Endothelial cell (in vitro differentiated cells): ENCODE measurements at places on chromosomes 5 and 9. TPM values are rescaled to one million over a fixed set of nuclear protein-coding genes. Genes with fewer than 3 reads are reported as not detected.

The SPINK7 gene
- total RNA-seq = not detected

The ADRA1B gene
- not detected for total RNA-seq

The LCP2 gene
- total RNA-seq = 13.8 TPM

The NPDC1 gene
- 116 TPM for total RNA-seq

The MSH3 gene
- 13.0 TPM for total RNA-seq

The RUSC2 gene
- total RNA-seq = 22.3 TPM

The CDC26 gene
- 27.0 TPM for total RNA-seq

- no peaks in the 10 kb centered on the region for H3K36me3 ChIP-seq
- peaks cover 3% of the 10 kb centered on the region for H3K27me3 ChIP-seq
- H3K27ac ChIP-seq = no peak overlapping the region
- no peak for DNase-seq
- H3K4me3 ChIP-seq = no peak overlapping the region
Measured at GRCh38 chr5:133466556-133467334, 145.6 kb downstream of the FSTL4 start.

- peaks cover 13% of the 10 kb centered on the region for H3K27me3 ChIP-seq
- peak; percentile 21 for DNase-seq
- no peak overlapping the region for H3K27ac ChIP-seq
- H3K4me3 ChIP-seq = peak overlapping the region; percentile 48
- H3K4me1 ChIP-seq = peaks cover 8% of the 10 kb centered on the region
Measured at GRCh38 chr9:95552814-95553546, 36.2 kb upstream of the PTCH1 start.

DNA sequence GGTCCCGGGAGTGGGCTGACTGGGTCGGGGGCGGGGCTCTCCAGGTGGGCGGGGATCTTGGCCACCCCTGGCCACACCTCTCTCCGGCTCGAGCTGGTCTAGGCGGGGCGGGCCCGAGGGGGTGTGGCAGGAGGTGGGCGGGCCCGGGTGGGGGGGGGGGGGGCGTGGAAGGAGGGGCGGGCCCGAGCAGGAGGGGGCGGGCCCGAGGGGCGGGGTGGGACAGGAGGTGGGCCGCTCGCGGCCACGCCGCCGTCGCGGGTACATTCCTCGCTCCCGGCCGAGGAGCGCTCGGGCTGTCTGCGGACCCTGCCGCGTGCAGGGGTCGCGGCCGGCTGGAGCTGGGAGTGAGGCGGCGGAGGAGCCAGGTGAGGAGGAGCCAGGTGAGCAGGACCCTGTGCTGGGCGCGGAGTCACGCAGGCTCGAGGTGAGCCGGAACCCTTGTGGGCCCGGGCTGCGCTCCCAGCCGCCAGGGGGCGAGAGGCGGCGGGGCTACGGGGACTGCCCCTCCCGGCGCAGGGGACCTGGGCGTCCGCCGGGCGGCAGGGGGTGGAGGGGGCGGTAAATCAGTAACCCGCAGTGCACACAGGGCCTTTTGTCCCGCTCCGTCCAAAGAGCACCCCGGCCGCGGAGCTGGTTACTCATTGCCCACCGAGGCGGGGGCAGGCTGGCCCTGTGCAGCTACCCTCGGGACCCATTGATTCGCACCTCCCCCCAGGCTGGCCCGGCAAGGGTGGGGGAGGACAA is at the start of gene FGFR4:
FGFR4 (plus strand) TSS at position 262 of the 744 bp plus-strand sequence. CDS start 2,688 bp downstream, outside the sequence.
- DNase-seq = peak; percentile 74
- H3K4me1 ChIP-seq = peaks cover 33% of the 10 kb centered on the region
- H3K27me3 ChIP-seq = peaks cover 25% of the 10 kb centered on the region
- no peaks in the 10 kb centered on the region for H3K36me3 ChIP-seq
- H3K27ac ChIP-seq = no peak within 1 kb of the TSS

GRCh38 chr9:81497091-81497490 is 192.3 kb downstream of the TLE1 start:
- H3K36me3 ChIP-seq = no peaks in the 10 kb centered on the region
- H3K27me3 ChIP-seq = no peaks in the 10 kb centered on the region
- DNase-seq = no peak
- no peak overlapping the region for H3K27ac ChIP-seq
- no peak overlapping the region for H3K4me3 ChIP-seq

- no peaks in the 10 kb centered on the region for H3K36me3 ChIP-seq
- H3K27ac ChIP-seq = no peak overlapping the region
- H3K4me1 ChIP-seq = no peaks in the 10 kb centered on the region
Measured at GRCh38 chr5:104494083-104494482, 931.5 kb upstream of the NUDT12 start.

DNA sequence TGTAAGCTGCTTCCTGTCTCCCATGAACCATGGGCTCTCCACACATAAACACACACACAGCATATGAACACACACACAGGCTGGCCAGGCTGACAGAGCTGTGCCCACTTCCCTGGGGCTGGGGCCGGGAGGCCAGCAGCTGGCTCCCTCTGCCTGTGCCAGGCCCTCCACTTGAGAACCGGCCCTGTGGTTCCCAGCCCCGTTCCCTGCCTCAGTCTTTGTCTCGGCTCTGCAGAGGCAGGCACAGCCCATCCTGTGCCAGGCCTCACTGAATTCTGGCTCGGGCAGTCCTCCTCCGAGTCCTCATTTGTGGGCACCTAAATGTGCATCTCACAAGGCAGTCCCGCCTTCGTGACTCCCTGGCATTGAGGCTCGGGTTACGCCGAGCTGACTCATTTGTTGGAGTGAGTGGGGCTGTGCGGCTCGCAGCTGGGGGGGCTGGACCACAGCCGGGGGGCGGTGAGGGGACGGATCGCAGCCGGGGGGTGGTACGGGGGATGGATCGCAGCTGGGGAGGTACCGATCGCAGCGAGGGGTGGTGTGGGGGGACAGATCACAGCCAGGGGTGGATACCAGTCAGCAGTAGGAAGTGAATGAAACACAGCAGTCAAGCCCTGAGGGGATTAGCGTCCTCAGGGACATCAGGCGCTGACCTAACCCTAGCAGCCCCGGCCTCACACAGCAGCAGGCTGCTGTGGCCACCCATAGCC is 72.3 kb downstream of the PSMB7 start:
- DNase-seq = no peak
- H3K27me3 ChIP-seq = peaks cover 17% of the 10 kb centered on the region
- peak overlapping the region; percentile 70 for H3K27ac ChIP-seq
- H3K36me3 ChIP-seq = peaks cover 13% of the 10 kb centered on the region
- H3K4me1 ChIP-seq = no peaks in the 10 kb centered on the region
- H3K4me3 ChIP-seq = no peak overlapping the region

GRCh38 chr5:179858241-179858585 is 404 bp downstream of the MRNIP start:
- H3K36me3 ChIP-seq = peaks cover 13% of the 10 kb centered on the region
- peaks cover 5% of the 10 kb centered on the region for H3K27me3 ChIP-seq
- peaks cover 17% of the 10 kb centered on the region for H3K4me1 ChIP-seq
- H3K27ac ChIP-seq = no peak overlapping the region

GRCh38 chr5:170721681-170722080 is 61.8 kb upstream of the GABRP start:
- DNase-seq = no peak
- no peak overlapping the region for H3K27ac ChIP-seq
- H3K27me3 ChIP-seq = no peaks in the 10 kb centered on the region

GRCh38 chr5:107532169-107532878 is 138.4 kb downstream of the EFNA5 start:
- no peaks in the 10 kb centered on the region for H3K4me1 ChIP-seq
- H3K27ac ChIP-seq = no peak overlapping the region

DNA sequence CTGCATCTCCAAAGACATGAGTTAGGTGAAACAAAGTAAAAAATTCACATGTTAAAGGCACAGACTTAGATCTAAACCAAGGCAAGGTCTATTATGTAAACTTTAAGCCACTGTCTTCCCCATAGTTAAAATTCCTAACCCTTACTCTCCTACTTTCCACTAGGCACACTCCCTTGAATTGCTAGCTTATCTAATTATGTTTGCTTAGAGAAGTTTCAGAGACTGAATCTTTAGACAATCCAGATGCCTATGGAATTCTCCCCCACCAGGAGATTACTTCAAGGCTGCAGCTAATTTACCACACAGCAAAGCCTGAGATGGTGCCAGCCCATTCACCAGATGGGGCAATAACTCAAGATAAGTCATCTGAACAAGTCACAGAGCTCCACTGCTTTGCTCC is 803.1 kb upstream of the COX7C start:
- H3K4me3 ChIP-seq = no peak overlapping the region
- no peak overlapping the region for H3K27ac ChIP-seq
- no peaks in the 10 kb centered on the region for H3K27me3 ChIP-seq
- H3K4me1 ChIP-seq = no peaks in the 10 kb centered on the region

GRCh38 chr5:145429170-145429569 is 406.0 kb downstream of the PRELID2 start:
- H3K4me1 ChIP-seq = no peaks in the 10 kb centered on the region
- H3K27me3 ChIP-seq = no peaks in the 10 kb centered on the region
- H3K27ac ChIP-seq = no peak overlapping the region

DNA sequence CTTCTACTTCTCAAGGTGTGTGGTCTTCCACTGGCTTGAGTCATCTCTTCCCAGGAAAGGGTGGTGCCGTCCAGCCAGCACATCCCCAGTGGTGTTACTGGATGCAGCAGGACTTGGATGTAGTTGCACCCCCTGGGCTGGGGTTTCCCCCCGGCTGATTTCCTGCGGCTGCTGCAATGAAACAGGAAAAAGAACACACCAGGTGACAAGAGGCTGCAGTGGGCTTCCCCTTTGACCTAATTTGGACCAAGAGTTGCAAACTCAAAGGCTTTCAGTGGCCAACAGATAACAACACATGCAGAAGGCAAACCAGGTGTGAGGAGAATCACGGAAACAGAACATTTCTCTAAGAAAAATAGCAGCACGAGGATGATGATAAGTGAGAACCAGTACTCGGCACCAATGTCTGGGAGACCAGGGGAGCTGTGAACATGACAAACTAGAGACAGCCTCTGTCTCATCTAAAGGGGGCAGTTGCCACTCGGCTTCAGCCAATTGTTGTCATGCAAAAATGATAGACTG is 83.7 kb downstream of the PDE6A start:
- no peak overlapping the region for H3K27ac ChIP-seq
- H3K36me3 ChIP-seq = no peaks in the 10 kb centered on the region
- H3K27me3 ChIP-seq = peaks cover 4% of the 10 kb centered on the region
- H3K4me3 ChIP-seq = no peak overlapping the region
- no peak for DNase-seq

DNA sequence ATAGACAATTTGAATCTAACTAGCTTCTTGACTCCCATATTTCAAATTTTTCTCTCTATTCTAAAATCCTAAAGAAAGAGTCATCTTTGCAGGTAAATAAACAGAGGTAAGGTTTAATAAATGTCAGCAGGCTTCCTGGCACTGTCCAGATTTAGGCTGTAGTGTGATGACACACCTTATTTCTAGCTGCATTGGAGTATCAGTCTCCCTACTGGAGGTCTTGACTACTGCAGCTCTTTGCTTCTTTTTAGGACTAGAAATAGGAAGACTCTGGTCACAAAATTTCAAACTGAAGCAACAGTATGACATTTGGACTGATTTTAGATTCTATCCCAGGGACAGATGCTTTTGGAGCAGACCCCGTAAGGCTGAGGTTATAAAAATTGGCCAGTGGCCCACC is 40.7 kb upstream of the PPP3R2 start:
- H3K27ac ChIP-seq = no peak overlapping the region
- H3K4me3 ChIP-seq = no peak overlapping the region
- H3K4me1 ChIP-seq = peaks cover 8% of the 10 kb centered on the region

GRCh38 chr9:8221462-8221861 is 421.9 kb upstream of the DMAC1 start:
- peaks cover 2% of the 10 kb centered on the region for H3K27me3 ChIP-seq
- H3K4me3 ChIP-seq = no peak overlapping the region
- DNase-seq = no peak
- peaks cover 19% of the 10 kb centered on the region for H3K4me1 ChIP-seq
- H3K27ac ChIP-seq = no peak overlapping the region

DNA sequence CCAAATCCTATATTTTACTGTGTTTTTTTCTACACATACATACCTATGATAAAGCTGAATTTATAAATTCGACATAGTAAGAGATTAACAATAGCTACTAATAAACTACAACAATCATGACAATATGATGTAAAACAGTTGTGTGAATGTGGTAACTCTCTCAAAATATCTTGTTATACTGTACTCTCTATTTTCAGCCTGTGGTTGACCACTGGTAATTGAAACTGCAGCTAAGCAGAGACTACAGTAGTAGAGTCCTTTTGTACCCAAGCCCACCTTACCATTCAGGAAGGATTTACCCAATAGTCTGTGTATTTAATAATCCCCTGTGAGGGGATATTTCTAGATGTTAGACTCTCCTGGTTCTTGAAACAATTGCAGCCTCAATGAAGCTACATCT is 86.7 kb downstream of the FAM114A2 start:
- H3K27ac ChIP-seq = no peak overlapping the region
- H3K36me3 ChIP-seq = no peaks in the 10 kb centered on the region
- no peaks in the 10 kb centered on the region for H3K27me3 ChIP-seq
- no peak overlapping the region for H3K4me3 ChIP-seq

DNA sequence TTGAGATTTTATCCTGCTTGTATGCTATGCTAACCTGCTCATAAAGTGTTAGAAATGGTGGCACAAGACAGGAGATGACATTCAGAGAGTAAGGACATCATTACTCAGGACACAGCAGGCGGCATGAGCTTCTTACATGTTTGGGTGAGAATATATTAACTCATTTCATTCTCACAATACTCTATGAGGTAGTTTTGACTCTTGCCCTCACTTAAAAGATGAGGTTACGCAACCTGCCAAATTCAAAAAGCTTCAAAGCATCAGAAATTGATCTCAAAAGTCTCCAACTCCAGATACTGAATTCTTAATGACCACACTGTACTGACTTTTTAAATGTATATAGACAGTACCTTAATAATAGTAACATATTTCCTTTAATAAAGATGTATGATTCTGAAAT is 60.8 kb downstream of the CDH18 start:
- H3K4me3 ChIP-seq = no peak overlapping the region
- H3K36me3 ChIP-seq = no peaks in the 10 kb centered on the region
- DNase-seq = no peak
- peaks cover 6% of the 10 kb centered on the region for H3K4me1 ChIP-seq
- no peak overlapping the region for H3K27ac ChIP-seq

DNA sequence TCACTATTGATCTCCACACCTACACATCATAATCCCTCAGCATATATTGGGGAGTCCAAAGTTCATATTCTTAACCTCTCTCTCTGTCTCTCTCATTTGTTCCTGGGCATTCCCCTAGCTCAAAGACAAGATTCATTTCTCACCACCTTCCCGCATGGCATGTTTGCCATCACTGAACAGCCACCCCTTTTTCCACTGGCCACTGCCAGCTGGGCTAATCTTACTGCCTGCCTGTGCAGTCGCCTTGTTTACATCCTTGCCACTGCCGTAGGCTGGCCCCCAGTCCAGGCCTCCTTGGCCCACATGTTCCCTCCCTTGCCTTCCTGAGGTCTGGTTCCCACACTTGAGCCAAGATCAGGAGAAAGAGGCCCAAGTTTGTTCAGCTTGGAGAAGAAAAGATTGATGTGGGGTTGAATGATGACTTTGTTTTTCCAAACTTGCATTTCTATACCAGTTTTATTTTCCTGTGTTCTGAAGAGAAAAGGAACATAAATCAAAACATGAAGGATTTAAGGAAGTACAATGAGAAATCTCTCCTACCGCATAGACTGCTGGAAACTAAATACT is 80.2 kb downstream of the PLAC8L1 start:
- H3K36me3 ChIP-seq = no peaks in the 10 kb centered on the region
- H3K4me1 ChIP-seq = no peaks in the 10 kb centered on the region
- no peak overlapping the region for H3K27ac ChIP-seq
- no peaks in the 10 kb centered on the region for H3K27me3 ChIP-seq
- no peak for DNase-seq

GRCh38 chr5:177427919-177428573 is 1.6 kb downstream of the GRK6 start:
- peaks cover 17% of the 10 kb centered on the region for H3K4me1 ChIP-seq
- H3K4me3 ChIP-seq = peak overlapping the region; percentile 91
- DNase-seq = no peak
- no peaks in the 10 kb centered on the region for H3K36me3 ChIP-seq

GRCh38 chr5:143671674-143672569 is 140.0 kb upstream of the HMHB1 start:
- no peak overlapping the region for H3K4me3 ChIP-seq
- H3K27ac ChIP-seq = no peak overlapping the region
- H3K27me3 ChIP-seq = no peaks in the 10 kb centered on the region
- no peak for DNase-seq
- no peaks in the 10 kb centered on the region for H3K36me3 ChIP-seq
